Tibial nerve (tissue), 4 donors: ENCODE measurements at places on chromosomes 3 and 15. TPM values are rescaled to one million over a fixed set of nuclear protein-coding genes. Genes with fewer than 3 reads are reported as not detected.

MYD88 gene
- total RNA-seq: 36.2 TPM

WDR72 gene
- total RNA-seq: not detected

FETUB gene
- total RNA-seq: not detected

CHRM5 gene
- 0.98 TPM for total RNA-seq

SUCNR1 gene
- not detected for total RNA-seq

RBP2 gene
- total RNA-seq: not detected

PLSCR2 gene
- not detected for total RNA-seq

AP3B2 gene
- 0.90 TPM for total RNA-seq

PPARG gene
- 29.1 TPM for total RNA-seq

GOLGA6D gene
- not detected for total RNA-seq

TSC22D2 gene
- total RNA-seq: 12.5 TPM

- peak; percentile 79 for DNase-seq
Observed at GRCh38 chr3:132343018-132343612, 25.9 kb downstream of the ACP3 start.

DNA sequence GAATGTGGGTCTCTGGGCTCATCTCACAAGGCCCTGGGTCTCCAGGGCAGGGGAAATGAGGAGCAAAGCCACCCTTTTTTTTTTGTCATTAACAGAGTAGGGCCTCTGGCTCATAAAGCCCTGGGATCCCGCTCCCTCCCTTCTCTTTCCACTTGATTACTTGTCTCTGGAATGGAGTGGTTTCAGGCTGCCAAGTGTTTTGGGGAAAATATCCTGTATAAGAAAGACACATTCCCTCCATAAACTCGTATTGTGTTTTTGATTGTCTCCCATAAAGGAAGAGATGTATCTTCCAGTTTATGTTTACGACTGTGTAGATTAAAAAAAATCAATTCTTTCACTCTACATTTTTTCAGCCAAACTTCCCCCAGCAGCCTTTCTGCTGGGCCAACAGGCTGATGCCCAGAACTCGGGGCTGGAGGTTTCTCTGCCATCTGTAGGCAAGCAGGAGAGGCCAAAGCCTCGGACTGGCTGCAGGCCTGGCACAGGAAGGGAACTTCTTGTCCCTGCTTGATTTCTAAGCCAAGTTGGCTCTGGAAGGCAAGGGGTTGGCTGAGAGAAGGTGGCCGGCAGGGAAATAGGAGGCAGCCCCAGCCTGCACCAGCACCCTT is 49.4 kb upstream of the INSYN1 start:
- no peak for DNase-seq

DNA sequence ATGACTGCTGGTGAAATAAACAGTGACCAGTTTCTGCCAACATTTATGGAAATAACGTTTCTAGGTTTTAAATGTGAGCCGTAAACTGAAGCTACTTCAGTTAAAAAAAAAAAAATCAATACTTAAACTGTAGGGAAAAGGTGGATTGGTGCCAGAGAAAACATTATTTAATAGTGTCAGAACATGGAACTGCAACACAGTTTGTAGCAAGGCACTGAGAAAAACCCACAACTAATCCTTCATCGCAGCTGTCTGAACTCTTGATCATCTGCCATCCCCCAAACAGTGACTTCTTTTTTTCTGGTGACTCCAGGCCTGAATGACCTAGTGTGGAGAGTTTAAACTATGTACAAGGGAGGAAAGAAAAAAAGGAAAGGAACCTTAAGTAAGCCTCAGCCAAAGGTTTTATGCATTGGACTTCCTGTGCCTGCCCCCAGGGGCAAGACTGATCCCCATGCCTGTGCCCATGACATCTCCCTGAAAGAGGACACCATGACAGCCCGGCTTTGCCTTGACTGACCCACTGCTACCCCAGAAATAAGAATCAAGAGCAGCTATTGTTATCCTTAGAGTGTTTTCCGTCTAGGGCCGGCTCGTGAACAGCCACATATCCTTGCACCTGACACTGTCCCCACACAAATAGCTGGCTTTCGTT is 33.1 kb downstream of the CRTAP start:
- DNase-seq: no peak

- DNase-seq: no peak
Observed at GRCh38 chr15:71048913-71049675, 66.2 kb upstream of the THSD4 start.

- no peak for DNase-seq
Observed at GRCh38 chr3:188031121-188031520, 122.8 kb upstream of the LPP start.

DNA sequence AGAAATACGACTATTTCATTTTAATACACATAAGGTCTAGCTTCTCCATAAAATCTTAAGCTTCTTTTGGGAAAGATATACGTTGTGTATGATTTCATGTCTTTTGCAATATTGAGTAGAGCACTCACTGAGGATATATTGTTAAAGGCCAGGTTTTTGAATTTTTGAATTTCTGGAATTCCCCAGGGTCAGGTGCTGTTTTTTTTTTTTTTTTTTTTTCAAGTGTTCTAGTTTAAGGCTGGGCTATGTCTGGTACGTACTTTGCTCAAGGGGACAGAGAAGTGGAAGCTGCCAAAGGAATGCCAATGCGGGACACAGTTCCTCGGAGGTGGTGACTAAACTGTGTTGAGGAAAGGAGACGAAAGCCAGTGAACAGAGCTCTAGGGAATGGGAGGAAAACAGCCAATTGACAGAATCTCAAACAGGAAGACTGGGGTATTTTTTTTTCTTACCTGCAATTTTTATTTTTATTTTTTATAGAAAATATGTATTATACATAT is 510.5 kb upstream of the CBLB start:
- DNase-seq: no peak

- no peak for DNase-seq
Observed at GRCh38 chr15:52481915-52482314, 46.8 kb downstream of the MYO5A start.

- no peak for DNase-seq
Observed at GRCh38 chr3:72383883-72384282, 464.4 kb downstream of the SHQ1 start.

- DNase-seq: no peak
Observed at GRCh38 chr3:169790687-169791429, 17.7 kb downstream of the MYNN start.

DNA sequence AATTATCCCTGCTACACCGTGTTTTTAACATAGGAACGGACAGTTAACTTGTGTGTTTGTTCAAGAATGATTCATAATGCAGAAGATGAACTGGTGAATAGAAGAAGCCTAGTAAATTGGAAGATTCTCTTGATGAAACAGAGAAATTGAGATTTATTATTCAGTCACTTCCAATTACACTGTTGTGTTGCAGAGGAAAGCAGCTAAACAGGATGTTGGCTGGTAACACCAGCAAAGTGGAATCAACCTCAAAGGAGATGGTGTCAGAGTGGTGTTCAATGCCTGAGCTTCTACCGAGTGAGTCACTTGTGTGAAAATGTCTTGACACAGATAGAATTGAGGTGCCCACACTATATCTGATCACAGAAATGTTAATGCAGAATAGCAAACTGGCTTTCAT is 399.6 kb downstream of the LPP start:
- DNase-seq: no peak

- DNase-seq: no peak
Observed at GRCh38 chr3:16301507-16301906, 36.5 kb downstream of the OXNAD1 start.

DNA sequence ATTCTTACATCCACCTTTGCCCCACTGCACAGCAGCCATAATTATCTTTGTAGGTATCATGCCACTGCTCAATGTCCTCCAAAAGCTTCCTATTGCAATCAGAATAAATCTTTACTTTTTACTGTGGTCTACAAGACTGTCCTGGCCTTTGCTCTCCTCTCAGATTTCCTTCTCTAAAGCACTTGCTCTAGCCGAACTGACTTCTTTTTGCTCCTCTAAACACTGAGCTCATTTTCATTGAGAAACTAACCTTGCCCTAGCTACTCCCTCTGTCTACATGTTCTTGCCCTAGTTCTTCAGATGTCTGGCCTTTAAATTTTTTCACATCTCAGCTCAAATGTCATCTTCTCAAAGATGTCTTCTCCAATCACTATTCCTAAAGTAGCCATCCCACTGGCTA is 342.8 kb downstream of the TBC1D5 start:
- DNase-seq: no peak

- no peak for DNase-seq
Observed at GRCh38 chr3:45541326-45542321, 52.9 kb upstream of the LIMD1 start.

- no peak for DNase-seq
Observed at GRCh38 chr3:128277378-128278069, 124.2 kb downstream of the EEFSEC start.

GRCh38 chr3:183862610-183863009 is 22.1 kb downstream of the PARL start:
- no peak for DNase-seq

DNA sequence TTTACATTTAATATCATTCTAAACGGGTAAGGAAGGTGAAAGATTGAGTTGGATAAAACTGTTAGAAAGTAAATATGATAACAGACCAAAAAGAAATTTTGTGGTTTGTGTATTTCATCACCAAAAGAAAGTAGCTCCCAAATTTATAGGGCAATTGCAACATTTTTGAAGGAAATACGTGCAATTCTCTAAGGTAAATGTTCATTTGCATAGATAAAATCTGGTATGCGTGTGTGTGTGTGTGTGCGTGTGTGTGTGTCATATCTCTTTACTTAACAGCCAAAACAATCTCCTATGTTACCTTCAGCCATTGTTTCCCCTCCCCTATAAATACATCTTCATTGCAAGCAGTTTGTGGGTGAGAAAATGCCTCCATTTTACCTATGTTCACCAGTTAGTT is 208.4 kb downstream of the TNIK start:
- DNase-seq: no peak

GRCh38 chr15:42035435-42035761 is 14.6 kb upstream of the PLA2G4E start:
- DNase-seq: no peak

DNA sequence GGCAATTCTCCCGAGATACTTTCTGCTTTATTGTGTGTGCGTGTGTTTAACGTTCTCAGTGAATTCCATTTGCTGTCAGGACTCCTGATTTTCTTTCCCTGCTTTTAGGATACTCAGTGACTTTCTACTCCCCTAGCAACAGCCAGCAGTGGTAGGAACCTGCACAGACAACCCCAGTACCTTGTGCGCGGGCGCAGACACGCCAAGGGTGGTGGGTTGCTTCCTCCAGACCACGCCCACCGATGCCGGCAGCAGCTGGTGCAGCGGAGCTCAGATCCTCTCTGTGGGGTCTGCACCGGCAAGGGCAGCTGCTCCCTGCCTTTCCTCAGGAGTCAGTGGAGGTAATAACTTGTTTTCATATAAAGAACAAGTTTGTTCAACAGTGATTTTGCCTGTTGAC is 225.1 kb upstream of the NDN start:
- no peak for DNase-seq

DNA sequence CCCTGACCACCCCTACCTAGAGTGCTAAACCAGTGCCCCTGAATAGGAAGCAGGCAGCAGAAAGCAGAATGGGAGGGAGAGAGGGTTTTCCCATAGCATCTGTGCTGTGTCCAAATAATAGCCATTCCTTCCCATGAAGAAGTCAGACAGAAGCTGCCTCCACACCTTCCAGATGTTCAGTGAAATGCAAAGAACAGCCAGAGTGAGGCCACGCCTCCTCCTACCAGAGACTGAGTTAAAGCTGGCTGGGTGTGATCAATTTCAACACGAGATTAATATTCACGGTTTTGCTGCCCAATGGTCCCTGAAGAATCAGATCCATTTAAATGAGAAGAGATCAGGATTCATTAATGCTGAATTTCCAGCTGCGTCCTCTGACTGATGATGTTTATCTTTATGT is 111.8 kb downstream of the SRGAP3 start:
- no peak for DNase-seq

DNA sequence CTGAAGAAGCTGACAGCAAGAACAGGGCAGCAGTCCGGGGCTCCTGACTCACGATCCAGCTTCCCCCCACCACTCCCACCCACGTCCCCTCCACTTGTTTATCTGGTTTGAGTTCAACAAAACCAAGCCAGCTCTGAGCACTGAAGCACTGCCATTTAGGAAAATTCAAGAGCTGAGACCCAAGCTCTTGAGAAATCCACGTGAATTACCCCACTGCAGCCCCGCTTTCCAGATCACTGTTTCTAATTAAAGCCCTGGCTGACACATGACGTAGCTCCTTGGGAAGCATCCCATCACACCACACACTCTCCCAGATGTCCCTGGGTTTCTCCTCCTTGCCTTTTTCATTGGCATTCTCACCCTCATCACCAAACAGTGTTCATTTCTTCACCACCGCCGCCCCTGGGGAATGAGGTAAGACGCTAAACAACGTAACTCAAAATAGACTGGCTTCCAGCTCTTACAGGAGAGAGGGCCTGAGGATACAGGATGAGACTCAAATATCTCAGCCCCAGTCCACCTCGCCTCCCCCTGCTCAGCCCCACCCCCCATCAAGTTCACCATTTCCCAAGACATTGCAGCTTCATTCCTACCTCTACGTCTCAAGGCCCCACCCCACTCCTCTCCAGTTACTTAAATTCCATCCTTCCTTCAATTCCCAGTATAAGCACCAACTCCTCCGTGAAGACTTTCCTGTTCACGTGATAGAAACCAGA is 95.4 kb downstream of the SRGAP3 start:
- peak; percentile 52 for DNase-seq
